Foreskin fibroblast (primary cell): ENCODE measurements at places on chromosomes 1 and 21.

DNA sequence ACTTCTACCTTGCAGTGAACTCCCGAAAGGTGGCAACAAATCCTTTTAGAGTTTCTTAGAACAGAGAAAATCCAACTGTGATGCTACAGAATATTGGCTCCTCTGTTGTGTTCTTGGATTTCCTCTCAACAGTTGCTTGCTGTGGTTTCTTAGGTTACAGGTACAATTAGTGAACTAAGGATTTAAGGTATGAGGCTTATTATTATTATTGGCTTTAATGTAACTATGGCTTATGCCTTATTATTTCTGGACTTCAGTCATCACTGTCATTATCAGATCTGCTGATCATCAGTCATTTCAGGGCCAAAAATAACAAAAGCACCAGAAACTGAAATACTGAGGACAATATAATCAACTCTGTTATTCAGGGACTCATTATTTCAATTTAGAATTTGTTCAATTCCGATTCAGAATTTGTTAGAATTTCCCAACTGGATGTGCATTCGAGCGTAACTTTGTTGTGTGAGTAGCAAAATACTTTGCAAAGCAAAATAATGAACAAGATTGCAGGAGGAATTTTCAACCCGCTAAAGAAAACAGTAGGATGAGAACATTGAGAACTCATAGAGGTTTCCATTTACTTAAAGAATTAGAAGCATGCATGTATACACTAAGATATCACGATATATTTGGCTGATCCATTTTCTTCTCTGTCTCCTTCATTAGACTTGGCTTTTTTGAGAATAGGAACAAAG lies 65.5 kb upstream of the AK4 start:
- DNase-seq: no peak

- DNase-seq: no peak
Measured at GRCh38 chr1:59846209-59846894, 31.6 kb downstream of the HOOK1 start.

- DNase-seq: no peak
Measured at GRCh38 chr1:182803846-182804245, 14.3 kb downstream of the NPL start.

DNA sequence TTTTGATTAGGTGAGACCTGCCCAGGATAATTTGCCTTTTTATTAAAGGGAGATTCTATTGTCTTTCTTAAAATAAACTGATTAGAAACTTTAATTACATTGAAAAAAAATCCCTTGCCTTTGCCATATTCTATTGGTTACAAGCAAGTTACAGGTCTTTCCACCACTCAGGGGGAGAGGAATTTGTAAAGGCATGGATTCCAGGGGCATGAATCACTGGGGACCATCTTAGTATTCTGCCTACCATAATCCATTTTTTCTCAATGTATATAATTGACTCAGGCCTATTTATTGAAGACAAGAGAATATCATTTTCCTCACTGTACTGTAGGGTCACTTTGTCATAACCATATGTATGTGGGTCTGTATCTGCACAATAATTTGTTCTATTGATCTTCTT lies 124.3 kb upstream of the PDE4B start:
- DNase-seq: no peak

DNA sequence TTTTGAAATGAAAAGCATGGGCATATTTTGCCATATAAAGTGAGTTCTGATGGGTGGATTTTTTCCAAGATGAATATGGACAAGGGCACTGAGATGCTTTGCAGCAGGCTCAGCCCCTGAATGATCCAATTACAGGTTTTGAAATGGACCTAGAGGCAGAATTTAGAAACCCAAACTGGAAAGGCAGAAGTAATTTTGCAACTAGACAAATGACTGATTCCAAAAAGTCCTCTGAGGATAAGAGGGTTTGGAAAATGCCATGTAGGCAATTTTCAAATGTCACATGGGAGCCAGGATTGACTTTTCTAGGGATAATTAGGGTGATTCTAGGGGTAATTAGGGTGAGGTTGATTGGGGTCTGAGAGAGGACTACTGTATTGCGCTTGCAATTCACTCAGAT lies 148.9 kb upstream of the ZNF648 start:
- DNase-seq: no peak

- no peak for DNase-seq
Measured at GRCh38 chr21:45529785-45530422, 12.3 kb downstream of the SLC19A1 start.

- no peak for DNase-seq
Measured at GRCh38 chr21:33461538-33462250, 18.1 kb downstream of the TMEM50B start.
